Foreskin keratinocyte (primary cell): ENCODE measurements at places on chromosomes 4 and X.

DNA sequence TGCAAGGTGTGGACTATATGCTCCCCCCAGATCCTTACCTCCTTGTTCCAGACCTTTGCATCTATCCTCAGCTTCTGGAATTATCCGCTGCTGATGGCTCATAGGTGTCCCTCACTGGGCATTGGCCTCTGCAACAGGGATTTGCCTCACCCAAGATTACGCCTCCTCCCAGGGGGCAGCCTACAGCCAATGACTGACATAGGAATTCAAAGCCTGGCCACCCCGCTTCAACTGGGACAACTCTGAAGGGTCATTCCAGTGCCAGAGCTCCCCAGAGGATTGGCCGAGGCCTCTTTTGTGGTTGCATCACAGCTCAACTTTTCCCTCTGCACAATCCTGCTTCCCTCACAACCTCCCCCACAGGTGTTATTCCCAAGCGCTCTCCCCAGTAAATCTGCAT lies 5.0 kb downstream of the SYN1 start:
- DNase-seq = no peak

- DNase-seq = no peak
Observed at GRCh38 chr4:104344342-104344980, 150.2 kb downstream of the CXXC4 start.

- no peak for DNase-seq
Observed at GRCh38 chrX:2679534-2680485, 11.3 kb upstream of the CD99 start.

- peak; percentile 17 for DNase-seq
Observed at GRCh38 chrX:150062292-150063137, 124.2 kb upstream of the EOLA2 start.

DNA sequence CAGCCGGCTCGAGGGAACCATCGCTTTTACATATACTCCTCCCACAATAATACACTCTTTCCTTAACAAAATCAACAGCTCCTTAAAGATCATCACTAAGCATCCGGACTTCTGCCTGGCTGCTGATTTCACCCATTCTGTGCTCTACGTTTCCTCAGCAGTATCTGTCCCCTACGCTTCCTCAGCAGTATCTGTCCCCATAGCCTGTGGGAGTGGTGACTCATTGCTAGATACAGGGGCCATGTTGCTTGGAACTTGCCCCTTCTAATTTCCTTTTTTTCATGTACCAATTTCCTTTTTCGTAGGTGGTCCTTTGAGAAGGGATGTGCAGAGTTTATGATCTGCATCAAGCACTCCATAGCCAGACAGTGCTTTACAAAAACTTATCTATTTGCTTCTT lies 18.6 kb downstream of the MAP3K15 start:
- no peak for DNase-seq

GRCh38 chr4:3010577-3010976 lies 47.2 kb downstream of the GRK4 start:
- DNase-seq = peak; percentile 31

DNA sequence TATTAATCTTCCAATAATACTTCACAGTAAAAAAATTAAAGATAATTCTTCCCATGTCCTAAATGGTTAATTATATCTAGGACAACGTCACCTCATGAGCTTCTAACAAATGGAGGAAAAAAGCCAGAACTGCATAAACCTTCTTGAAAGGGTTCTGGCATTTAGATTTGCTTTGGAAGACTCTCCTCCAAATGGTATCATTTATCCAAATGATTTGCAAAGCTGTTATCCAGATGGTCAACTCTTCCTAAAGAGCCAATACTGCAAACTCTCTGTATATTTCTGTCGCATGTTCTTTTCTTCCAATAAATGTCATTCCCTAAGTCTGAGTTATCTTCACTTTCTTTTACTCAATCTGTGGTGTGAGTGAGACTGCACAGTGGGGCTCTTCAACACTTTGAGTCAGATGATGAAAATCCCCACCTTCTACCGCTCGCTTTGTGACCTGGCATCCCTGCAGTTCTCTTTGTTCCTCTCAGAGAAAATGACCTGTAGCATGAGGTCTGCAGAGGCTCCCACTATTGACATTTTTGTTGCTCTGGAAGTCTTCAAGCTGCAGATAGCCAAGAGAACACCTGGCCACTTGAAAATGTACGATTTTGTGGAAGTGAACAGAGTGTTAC lies 52.9 kb downstream of the TMEM150C start:
- DNase-seq = no peak
